HTR-8/SVneo (cell line): ENCODE measurements at places on chromosomes 13 and 19.

DNA sequence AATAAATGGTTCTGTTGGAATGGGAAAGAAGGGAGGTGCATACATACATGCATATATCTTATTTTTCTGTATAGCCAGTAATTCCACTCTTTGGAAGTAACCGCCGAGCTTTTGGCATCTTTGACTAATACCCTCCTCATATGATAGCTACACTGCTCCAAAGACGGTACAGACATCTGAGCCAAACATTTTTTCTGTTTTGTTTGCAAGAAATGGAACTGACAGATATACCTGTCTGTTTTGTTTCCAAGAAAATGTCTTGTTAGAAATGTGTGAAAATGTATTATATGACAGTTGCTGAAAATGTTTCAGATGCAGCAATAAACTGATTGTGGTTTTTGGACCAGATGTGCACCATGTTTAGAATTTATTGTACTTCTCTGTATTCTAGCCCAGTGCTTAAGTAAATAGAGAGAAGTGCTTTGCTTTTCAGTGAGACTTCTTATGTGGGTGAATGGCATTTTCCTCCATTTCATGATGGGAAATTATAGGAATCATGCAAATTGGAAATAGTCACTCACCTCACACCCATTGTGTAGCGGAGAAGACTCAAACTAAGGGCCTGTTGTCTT lies 396.9 kb downstream of the KCNRG start:
- DNase-seq: no peak

DNA sequence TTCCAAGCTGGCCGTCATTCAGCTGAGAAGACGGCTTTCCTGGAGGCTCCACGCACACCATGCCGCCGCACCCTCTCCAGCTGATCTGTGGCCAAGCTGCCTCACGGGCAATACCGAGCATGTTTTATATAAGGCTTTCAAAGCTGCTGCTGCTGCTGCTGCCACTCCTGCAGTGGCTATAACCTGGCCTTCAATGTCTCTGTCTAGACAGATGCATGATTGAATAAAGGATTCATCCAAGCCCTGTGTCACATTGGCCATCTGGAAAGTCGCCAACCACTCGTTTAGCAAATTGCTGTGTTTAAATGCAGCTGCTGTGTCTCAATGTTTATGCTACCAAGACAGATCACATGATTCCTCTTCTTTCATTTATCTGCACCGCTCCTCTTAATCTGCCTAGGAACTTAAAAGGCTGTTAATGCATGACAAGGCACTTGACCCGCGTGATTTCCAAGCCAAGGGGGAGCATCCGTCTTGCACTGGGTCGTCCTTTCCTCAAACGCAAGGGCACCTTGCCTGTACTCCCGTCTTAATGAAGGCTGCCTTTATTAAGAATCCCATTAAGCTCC lies 114.3 kb downstream of the TEX26 start:
- DNase-seq: no peak

DNA sequence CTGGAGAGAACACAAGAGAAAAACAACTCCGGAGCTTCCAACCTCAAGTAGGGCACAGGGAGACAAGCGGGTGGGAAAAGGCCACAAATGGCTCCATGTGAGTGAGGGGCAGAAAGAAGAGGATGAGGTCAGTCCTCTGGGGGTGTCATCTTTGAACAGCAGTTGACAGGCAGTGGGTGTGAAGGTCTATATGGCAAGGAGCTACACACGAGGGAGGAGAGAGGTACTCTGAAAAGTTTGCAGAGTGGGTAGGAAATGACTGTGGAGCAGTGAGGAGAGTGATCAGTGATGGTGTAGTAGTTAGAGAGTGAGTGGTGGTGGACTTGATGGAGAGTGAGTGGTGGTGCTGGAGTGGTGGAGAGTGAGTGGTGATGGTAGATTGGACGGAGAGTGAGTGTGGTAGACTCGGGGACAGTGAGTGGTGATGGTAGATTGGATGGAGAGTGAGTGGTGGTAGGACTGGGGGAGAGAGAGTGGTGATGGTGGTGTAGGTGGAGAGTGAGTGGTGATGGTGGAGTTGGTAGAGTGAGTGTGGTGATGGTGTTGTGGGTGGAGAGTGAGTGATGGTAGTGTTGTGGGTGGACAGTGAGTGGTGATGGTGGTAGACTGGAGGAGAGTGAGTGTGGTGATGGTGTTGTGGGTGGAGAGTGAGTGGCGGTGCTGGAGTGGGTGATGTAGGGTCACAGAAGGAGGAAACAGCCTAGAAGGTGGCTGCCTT lies 4.0 kb downstream of the TFDP1 start:
- DNase-seq: no peak

- DNase-seq: no peak
Observed at GRCh38 chr13:24922387-24922744, 158.4 kb downstream of the RNF17 start.

GRCh38 chr13:84844473-84844872 lies 954.7 kb downstream of the SLITRK6 start:
- DNase-seq: peak; percentile 2

GRCh38 chr19:8631425-8631819 lies 989 bp downstream of the NFILZ start:
- DNase-seq: no peak

DNA sequence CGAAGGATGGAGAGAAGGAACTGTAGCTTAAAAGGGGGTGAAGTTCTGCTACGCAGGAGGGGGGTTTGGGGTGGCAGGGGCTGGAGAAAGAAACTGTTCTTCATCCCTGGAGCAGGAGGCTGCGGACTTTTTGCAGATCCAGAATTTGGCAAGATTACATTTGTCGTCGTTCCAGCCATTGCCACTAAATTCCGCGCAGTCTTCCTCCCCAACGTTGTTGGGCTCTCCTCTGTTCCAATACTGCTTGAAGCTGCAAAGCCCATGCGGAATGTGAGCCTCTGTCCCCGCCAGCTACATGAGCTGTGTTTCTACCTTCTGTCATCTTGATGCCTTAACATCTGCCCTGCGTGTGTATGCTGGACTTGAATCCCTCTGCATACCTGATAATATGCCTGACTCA lies 4.3 kb downstream of the CD209 start:
- DNase-seq: no peak

GRCh38 chr13:71867131-71867814 lies at the start of gene DACH1:
TSS of gene DACH1 (minus strand) at chr13:71867204.
- DNase-seq: peak; percentile 10

DNA sequence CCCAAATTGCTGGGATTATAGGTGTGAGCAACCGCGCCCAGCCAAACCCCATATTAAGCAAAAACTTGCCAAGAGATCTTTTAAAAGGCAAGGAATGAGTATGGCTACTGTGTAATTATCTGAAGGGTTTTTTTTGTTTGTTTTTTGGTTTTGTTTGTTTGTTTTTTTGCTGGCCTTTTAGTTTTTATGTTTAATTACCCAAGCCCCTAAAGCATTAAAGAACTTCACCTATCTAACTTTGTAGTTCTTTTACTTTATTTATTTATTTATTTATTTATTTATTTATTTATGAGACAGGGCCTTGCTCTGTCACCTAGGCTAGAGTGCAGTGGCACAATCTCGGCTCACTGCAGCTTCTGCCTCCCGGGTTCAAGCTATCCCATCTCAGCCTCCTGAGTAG lies 40.3 kb upstream of the GARRE1 start:
- no peak for DNase-seq

GRCh38 chr19:15296353-15296752 lies 36.0 kb downstream of the BRD4 start:
- DNase-seq: no peak

DNA sequence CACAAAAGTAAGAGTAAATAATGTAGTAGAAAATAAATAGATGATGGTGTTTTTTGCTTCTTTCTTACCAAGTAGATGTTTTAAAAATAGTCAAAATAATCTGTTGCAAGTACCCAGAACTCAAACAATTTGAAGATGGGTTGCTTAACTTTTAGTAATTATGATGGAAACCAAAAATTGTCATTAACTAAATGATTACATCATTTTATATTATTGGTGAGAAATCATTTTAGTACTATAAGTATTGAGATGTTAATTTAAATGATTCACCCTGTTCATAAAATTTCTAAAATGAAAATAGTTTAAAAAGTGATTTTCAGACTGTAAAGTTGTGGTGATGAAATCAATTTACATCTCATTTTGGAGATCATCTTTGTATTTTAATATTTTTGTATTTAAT lies 404.5 kb downstream of the GPC5 start:
- DNase-seq: no peak
